ENCODE measurements at places on chromosomes 6 and 20. TPM values are rescaled to one million over a fixed set of nuclear protein-coding genes. Genes with fewer than 3 reads are reported as not detected.

The C6orf52 gene
- not detected for total RNA-seq

- DNase-seq, result no peak
These were observed 75.2 kb upstream of the ARID1B start for GRCh38 chr6:156701966-156702365.

DNA sequence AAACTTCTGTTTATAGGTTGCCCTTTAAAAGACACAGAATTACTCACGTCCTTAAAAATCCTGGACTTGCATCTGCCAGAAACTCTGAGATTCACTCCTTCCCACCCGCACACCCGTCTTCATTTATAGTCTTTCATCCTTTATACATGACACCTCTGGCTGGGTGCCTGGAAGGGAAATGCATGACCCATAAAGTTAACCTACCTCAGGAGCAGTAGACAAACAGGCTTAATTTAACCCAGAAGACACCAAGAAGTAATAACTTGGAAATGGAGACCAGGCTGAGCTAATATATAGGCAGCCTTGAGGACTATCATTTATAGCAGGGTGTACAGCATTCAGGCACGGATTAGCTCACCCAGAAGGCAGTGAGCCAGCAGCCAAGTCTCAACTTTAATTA lies 429.0 kb upstream of the NRSN1 start:
- no peak for DNase-seq

DNA sequence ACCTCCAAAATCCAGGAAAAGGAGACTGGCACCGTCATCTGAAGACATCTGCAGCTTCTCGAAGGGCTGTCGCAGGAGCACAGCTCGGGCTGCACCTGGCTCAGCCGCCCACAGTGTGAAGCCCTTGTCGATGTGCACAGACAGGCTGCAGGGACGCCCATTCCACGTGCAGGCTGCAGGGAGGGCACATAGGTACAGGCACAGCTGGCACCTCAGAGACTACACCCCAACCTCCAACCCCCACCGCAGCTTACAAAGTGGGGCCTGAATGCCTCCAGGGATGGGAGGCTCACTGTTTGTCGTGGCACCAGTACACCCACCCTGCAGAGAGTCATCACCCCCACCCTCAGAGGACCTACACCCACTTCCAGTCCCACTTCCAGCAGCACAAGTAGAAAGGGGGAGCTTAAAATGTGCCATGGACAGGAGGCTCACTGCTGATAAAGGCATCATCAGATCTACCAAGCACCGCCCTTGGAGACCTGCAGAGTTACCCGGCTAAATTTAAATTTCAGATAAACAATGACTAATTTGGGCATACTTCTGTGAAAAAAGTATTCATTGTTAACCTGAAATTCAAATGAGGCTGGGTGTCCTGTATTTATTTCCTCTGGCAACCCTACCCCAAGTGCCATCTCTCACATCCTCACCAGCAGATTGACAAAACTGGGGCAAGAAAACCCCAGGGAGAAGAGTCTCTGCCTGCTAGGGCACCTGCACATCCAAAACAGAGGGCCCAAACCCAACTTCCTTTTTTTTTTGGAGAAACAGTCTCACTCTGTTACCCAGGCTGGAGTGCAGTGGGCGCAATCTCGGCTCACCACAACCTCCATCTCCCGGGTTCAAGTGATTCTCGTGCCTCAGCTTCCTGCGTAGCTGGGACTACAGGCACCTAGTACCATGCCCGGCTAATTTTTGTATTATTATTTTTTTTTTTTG lies 7.7 kb upstream of the CDK5RAP1 start:
- no peak for DNase-seq

GRCh38 chr6:51765230-51765629 lies 322.2 kb downstream of the PKHD1 start:
- DNase-seq, result no peak

DNA sequence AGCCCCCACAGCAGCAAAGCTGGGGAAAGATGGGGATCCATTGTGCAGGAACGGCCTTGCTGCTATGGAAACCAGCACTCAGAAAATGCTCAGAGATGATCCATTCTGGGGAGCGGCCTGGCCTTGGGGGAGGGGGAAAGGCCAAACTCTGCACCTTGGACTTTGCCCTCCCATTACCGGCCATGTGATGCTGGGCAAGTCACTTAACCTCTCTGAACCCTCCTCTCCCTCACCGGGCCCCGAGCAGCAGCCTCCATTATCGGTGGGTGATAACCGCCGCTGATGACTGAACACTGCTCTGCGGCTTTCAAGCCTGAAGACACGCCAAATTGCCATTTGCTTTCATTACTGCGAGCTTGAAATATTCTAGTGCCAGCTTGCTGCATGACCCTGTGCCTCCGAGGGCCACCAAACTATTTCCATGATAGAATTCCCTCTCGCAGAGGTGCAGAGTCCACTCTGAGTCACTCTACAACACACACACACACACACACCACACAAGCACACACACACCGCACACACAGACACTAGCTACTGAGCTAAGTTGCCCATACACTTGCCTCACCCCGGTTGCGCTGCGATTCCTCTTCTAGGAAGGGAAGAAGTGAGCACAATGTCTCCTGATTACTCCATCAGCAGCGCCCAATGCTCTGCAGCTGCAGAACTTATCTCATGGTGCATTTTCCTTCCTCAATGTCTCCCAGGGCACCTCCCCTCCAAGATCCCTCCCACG lies 20.6 kb upstream of the SIRPA start:
- no peak for DNase-seq

DNA sequence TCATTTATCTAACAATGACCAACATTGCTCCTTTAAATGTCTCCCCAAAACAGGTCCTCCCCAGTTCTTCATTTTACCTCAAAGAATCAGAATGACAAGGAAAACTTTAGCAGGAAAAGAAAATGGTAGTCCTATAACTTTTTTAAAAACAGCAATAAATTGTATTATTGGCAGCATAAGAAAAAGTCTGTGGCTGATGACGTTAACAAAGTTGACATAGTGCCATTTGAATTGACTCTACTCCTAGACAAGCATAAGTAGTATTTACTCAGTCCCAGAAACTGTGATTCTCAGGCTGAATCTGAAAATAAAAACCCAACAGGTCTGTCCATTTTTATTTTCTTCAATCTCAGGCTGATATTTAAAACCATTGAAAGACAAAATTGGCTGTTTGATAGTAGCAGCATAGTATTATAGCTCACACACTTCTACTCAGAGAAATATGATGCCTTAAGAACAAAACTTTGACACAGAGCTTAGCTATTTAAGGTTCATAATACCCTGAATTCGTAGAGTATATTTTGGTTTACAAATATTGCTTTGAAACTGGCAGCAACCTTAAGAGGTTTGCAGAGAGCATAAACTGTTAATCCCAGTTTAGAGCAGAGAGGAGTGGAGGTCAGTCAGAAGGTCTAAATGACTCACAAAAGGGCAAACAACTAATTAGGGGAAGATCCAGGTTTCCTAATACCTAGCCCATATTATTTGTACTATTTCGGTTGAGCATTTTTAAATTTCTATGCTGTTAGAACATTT lies 35.0 kb upstream of the TENT5A start:
- DNase-seq, result peak; percentile 29

- DNase-seq, result peak; percentile 49
These were observed 75.8 kb downstream of the LAMP5 start for GRCh38 chr20:9590189-9590588.

The SLC17A1 gene
- total RNA-seq, result not detected

- DNase-seq, result no peak
These were observed 32.5 kb upstream of the MCUR1 start for GRCh38 chr6:13846841-13847240.

GRCh38 chr6:118808793-118809638 lies 84.9 kb upstream of the ASF1A start:
- no peak for DNase-seq

- peak; percentile 96 for DNase-seq
These were observed 60.7 kb downstream of the SYNJ2 start for GRCh38 chr6:158042245-158042798.

DNA sequence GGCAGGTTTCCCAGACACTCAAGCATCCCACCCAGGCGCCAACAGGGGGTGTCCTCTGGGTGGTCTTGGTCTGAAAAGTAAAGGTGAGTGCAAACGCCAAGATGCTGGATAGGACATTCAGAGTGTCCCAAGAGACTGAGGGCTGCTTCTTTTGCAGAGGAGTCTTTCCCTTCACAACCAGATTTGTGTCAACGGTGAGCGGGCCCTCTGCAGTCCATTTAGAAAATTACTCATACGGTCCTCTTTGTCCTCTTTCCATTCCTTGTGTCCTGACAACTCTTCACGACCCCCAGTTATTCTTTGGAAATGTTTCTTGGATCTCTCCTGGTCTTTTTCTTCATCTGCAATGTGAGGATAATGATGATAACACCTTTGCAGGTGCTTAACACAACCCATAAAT lies 257.8 kb downstream of the CDC5L start:
- DNase-seq, result no peak

DNA sequence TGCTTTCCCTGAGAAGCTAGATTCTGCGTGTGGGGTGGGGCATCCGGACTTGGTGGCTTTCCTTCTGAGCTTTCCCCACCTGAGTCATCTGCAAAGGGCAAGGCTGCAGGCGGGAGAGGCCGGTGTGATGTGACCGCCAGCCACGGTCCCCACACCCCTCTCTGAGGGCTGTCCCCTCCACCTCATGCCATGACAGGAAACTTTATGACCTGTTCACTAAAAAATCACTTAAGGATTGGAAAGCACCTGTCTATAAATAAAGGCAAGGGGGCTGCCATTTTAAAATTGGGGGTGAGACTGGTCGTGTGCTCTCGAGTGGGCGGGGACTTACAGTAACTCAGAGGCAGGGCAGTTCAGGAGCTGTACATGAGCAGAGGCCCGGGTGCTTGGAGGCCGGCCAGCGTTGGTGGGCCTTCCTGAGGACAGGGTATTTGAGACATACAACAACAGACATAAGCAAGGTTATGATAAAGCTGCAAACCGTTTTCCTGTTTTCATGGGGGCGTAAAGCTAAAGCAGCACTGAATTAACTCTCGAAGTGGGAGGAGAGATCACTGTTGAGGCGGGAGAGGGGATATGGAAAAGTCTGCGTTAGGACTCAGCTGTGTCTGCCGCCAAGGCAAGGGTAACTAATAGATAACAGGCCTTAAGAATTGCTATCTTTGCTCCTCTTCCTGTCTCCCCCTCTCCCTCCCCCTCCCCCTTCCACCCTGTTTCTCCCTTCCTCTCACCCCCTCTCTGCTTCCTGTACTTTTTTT lies 16.1 kb upstream of the SERPINB1 start:
- DNase-seq, result peak; percentile 85

GRCh38 chr20:17771206-17772004 lies 71.6 kb downstream of the BANF2 start:
- peak; percentile 52 for DNase-seq

GRCh38 chr6:5279891-5280338 lies 18.6 kb downstream of the FARS2 start:
- DNase-seq, result peak; percentile 14

The TEAD3 gene
- 5.6 TPM for total RNA-seq

- DNase-seq, result no peak
These were observed 146.6 kb upstream of the PLN start for GRCh38 chr6:118401325-118401975.

- DNase-seq, result no peak
These were observed 10.5 kb downstream of the KDM1B start for GRCh38 chr6:18165751-18166150.

DNA sequence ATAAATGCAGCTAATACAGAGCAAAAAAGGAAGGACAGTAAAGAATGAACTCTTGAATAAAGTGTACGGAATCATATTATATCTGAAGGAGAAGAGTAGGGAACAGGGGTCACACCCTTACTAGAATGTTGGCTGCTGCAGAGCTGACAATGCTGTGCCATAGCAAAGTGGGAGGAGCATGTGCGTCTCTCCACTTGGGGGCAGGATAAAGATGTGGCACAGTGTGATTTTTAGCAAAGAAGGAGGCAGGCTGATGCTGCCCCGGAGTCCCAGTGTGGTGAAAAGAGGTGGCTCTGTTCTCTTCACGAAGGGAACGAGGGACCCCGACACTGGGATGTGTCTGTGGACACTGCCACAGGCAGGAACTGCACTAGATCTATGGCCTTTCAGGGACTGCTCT lies 67.5 kb downstream of the INSM1 start:
- DNase-seq, result peak; percentile 24

The BPIFA1 gene
- not detected for total RNA-seq

DNA sequence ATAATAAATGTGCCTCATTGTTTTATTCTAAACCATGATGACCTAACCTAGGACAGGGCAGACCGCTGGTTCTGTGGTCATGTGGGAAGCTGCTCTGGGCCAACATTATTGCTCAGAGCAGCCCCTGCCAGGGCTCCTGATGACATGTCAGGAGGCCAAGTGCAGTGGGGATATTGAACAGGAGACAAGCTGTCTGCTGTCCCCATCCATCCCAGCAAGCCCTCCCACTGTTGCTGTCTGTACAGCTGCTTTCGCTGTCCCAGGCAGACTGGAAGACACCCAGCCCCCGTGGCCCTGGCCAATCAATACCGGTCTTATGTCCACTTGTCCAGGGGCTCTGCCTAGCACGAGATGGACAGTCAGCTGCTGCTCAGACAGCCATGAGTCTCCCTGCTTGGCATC lies 43.2 kb upstream of the FNDC1 start:
- DNase-seq, result no peak
